ENCODE measurements at places on chromosomes 5 and 9. TPM values are rescaled to one million over a fixed set of nuclear protein-coding genes. Genes with fewer than 3 reads are reported as not detected.

DNA sequence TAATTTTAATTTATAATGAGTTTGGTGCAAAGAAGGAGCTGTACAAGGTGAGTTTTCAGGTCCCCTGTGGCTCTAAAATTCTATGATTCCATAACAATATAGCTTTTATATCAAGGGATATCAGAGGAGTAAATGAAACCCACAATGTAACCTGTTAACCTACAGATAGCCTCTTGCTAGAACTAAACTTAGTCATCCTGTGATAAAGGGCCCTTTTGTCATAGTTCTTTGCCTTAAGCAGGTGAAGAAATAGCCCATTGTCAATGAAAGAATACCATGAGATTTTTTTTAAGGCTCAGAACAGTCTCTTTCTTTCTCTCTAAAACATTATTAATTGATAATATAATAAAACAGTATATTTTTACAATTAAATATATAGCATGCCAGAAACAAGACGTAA is 127.8 kb downstream of the NFIB start:
- DNase-seq = no peak

DNA sequence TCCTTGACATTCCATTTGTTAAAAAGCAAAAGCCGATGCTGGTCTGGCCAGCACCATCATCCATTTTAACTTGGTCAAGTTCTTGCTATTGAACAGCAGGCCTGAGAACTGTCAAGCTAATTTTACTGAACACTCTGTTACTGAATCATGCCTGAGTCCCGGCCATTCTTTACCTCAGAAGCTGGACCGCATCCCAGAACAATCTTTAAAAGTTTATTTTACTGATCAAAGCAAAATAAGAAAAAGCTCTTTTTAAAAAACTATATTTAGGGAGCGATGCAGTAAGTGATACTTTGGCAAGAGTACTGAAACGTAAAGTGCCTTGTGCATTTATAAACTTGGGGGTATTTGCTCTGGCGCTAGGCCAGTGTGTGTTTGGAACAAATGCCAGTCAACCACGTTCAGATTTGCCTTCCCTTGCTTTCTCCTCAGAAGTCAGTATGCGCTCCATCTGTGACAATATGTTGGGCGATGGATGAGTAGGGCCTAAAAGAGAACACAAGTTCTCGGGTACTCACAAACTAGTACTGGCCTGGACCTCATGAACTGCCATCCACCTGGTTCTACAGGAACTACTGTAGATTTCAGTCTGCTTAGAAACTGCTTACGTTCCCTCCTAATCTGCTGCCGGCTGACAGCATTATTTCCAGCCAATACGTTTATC is 161.9 kb downstream of the MAPKAP1 start:
- no peak for DNase-seq

GRCh38 chr5:79416499-79416898 is 97.4 kb downstream of the HOMER1 start:
- no peak for DNase-seq

GRCh38 chr9:74858751-74859414 is 28.8 kb downstream of the TRPM6 start:
- DNase-seq = no peak

DNA sequence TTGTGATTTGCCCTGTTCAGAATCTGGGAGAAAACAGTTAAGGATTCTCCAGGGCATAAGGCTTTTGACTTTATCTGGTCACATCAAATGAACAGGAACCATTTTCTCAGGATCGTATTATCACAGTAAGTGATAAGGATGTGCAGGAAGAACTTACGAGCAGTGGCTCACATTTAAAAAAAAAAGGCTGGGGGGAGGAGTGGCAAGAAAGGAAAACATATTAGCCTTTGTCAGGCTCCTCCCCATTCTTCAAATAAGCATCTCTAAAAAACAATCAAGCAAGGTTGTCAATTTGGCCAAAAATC is 234.3 kb upstream of the TMEM161B start:
- DNase-seq = no peak

- no peak for DNase-seq
Observed at GRCh38 chr9:98540476-98540875, 168.3 kb downstream of the GABBR2 start.

DNA sequence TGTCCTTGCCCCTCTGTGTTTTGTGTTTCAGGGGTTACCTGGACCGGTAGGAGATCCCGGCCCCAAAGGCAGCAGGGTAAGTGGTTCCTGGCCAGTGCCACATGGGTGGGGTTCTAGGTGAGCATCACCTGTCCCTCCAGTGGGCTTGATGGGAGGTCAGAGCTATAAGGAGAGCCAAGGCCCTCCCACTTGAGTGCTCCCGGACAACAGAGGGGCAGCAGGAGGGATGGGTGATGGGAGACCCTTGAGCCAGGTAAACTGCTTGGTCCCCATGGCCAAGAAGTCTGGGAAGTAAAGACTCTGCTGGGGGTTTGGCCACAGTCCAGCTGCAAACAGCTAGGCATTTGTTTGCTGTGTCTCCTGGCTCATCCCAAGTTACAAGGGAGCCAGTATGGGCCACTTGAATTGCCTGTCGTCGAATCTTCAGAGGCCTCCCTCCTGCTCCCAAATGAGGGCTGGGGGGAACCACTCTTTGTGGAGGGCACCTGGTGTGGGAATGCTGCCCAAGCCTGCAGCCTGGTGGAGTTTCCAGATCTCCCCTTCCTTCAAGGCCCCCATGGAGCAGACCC is 51.0 kb downstream of the COL27A1 start:
- DNase-seq = no peak

GRCh38 chr9:127968700-127969383 is 11.9 kb downstream of the EEIG1 start:
- DNase-seq = no peak

DNA sequence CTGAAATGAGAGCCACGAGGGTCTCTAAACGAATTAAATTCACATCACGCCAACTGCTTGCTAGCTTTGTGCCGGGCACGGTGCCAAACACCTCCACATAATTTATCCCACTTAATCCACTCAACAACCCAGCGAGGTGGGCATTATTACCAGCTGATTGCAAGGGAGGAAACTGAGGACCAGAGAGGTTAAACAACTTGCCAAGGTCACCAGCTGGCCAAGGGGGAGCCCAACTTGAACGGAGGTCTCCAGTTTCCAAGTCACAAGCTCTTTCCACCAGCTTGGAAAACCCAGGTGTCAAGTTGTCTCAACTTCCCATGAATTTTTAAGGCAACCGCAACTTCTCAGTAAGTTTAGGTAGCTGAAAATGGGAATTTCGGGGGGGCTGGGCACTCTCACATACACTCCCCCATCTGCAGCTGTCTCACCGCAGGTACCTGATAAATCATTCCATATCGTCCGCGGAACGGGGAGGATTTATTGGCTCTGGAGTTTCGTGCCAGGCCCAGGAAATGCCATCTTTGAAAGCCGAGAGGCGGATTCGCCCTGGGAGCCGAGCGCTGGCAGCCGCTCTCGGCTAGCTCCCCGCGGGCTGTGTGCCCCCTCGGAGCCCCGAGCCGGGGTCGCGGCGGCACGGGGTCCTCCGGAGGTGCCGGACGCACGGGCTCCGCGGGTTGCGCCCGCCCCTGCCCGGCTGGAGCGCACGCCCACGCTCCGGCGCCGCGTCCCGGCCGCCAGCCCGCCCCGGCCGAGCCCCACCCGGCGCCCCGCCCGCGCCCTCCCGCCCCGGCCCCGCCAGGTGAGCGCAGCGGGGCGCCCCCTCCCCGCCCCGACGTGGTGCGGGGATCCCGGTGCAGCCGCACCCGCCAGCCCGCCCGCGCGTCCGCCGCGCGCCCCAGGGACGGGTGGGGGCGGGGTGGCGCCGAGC is 617 bp downstream of the PTPN3 start:
- DNase-seq = no peak

Gene MED10
- 22.8 TPM for total RNA-seq

Gene CD274
- total RNA-seq = 1.4 TPM

Gene PCA3
- not detected for total RNA-seq

Gene C5orf52
- total RNA-seq = not detected

Gene SOHLH1
- not detected for total RNA-seq

Gene IGFBPL1
- not detected for total RNA-seq

Gene PCDHGA12
- 7.5 TPM for total RNA-seq

Gene ARL10
- 12.1 TPM for total RNA-seq

Gene PCDHA3
- 0.63 TPM for total RNA-seq
